ENCODE measurements at places on chromosomes 7 and 10. TPM values are rescaled to one million over a fixed set of nuclear protein-coding genes. Genes with fewer than 3 reads are reported as not detected.

CALHM1 gene
- not detected for total RNA-seq

FEZF1 gene
- not detected for total RNA-seq

DNA sequence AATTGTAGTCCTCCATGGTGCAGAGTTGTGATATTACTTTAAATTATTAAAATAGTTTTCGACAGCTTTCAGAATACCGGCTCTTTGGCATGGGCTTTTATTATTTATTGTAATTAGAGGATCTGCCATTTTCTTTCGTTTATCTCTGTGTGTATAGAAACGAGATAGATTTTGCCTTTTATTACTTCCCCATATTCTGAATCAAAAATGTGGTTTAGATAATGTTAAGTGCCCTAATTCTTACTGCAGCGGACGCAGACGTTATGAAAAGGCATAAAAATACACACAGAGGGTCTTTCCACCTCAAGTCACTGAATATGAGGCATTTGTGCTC is 1.9 kb upstream of the ARID5B start:
- DNase-seq = no peak

DNA sequence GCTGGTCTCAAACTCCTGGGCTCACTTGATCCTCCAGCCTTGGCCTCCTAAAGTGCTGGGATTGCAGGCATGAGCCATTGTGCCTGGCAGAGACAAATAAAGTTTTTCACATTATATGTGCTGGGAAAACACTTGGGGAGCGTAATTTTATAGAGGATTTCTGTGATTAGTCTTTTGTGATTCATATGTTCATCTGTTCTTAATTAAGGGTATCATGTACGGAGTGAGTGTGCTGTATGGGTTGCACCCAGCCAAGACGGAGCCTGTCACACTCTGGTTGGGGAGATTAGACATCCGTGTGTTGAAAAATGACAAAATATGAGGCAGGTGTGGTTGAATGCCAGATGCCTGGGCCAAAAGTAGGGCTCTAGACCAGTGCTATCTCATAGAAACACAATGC is 10.3 kb downstream of the ADRB1 start:
- no peak for DNase-seq

- DNase-seq = no peak
These were observed 73.0 kb upstream of the IL6 start for GRCh38 chr7:22653951-22654350.

DNA sequence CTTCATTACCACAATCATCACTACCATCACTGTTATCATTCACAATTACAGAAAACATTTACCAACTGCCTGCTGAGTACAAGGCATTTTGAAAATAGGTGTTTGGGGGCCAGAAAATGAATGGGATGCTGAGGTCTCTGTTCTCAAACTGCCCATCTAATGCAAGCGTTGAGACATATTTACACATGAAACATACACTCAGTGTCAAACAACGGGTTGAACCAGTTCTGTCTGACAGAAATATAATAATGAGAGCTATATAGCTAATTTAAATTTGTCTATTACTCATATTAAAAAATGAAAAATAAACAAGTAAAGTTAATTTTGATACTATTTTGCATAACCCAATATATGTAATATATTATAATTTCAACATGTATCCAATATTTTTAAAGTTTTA is 303.1 kb downstream of the KCNMA1 start:
- DNase-seq = no peak

DNA sequence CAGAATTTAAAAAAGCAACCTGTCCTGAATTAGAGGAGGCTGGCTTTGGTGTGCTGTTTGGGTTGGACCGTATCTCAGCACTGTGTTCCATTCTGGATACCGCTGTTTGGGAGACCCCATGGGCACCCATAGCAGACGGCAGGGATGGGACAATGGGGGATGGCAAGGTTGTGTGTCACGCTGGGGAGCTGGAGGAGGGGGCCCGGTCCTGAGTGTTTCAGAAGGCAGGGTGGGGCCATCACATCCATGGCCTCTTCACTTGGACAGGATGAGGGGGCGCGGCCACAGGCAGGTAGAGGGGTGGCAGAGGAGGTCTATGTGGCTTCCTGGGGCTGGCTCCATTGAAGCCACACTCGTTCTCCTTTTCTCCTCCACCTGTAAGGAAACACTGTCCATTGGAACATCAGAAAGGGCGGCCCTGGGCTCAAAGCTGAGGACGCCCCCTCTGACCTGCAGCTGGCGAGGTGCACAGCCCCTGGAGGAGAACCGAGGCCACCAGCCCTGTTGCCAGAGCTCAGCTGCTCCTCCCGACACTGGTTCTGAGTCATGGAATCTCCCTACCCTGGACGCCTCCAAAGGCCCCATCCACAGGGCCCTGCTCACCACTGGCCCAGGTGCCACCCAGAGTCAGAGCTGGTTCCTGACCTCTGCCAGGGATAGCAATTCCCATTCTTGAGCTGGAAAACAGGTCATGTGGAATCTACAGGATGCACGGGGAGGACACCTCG is 587.3 kb downstream of the DNAJB6 start:
- no peak for DNase-seq
